ENCODE measurements at places on chromosomes 2 and 18.

GRCh38 chr2:238163481-238164198, 4.9 kb downstream of the ERFE start:
- no peak for DNase-seq

DNA sequence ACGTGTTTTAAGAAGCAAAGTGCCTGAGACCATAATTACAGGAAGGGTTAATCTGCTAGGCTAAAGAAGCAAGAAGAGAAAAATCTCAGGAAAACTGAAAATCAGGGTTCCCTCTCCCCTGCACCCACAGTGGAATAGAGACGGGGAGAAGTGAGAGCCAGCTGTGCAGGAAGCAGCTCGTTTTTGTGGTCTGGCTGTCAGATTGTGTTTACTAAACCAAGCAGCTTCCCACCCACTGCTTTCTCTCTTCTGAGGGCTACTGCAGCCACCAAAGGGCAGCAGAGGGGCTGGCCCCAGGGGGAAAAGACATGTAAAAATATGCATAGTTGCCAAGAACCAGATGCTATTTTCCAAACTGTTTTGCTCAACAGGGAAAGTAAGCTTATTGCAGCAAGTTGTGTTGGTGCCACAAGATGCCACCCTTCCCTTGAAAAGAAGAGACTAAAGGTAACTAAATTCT, 72.6 kb upstream of the THUMPD2 start:
- no peak for DNase-seq

DNA sequence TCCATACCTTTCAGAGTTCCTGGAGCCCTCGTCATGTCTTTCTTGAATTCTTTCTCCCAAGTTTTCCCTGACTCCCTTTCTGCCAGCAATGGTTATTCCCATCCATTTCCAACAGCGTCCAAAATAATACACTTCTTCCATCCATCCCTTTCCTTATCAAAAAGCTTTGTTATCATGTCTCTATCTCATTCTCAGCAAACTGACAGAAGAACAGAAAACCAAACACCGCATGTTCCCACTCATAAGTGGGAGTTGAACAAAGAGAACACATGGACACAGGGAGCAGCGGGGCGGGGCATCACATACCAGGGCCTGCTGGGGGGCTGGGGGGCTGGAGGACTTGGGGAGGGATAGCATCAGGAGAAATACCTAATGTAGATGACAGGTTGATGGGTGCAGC, 86.7 kb downstream of the DDX1 start:
- no peak for DNase-seq

- DNase-seq, result no peak
Measured at GRCh38 chr2:133414486-133415209, 153.6 kb downstream of the NCKAP5 start.

DNA sequence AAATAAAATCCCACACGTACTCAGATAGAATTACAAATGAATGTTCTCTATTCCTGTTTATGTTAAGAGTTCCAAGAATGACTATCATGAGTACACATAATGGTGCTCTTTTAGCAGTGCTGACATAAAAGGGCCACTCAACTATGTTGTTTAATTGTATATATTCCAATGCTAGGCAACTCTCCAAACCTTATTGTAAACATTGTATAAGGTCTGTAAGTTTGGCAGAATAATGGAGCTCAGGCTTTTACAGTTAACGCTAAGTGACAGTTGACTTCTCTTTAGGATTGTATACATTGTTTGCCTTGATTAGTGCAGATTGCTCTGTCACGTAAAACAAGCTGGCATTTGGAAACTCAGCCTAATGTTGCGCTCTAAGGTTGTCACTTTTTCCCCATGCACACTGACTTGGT, 20.8 kb downstream of the RBMS1 start:
- no peak for DNase-seq

DNA sequence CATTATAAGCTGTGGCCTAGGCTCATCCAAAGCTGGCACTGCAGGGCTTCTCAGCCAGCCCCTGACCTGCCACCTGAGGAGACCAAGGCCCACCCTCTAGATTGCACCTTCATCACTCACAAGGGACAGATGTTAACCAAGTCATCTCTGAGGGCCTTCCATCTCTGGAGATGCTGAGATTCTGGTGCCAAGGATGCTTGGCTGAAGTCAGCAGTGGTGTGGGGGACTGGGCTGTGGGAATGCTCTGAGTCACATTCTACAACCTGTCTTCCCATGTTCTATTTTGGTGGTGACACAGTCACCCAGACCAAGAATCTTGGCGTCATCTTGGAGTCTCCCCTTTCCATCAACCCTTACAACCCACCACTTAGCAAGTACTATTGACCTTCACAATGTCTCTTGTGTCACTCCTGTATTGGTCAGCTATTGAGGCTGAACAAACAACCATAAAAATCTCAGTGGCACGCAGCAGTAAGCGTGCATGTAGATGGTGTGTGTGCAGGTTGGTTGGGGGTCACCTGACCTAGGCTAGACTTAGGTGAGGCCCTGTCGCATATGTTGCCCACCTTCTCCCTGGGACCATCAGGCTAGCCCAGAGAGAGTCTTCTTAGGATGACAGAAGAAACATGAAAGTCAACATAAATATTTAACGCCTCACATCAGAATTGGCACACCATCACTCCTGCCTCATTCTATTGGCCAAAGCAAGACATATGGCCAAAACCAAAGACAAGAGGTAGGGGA, 135.0 kb downstream of the SMAD7 start:
- DNase-seq, result no peak
